ENCODE measurements at places on chromosomes 6 and 20.

GRCh38 chr6:125363039-125363823 lies 61.5 kb upstream of the HDDC2 start:
- no peak for DNase-seq

GRCh38 chr6:26576407-26576843 lies 20.3 kb upstream of the ABT1 start:
- no peak for DNase-seq

DNA sequence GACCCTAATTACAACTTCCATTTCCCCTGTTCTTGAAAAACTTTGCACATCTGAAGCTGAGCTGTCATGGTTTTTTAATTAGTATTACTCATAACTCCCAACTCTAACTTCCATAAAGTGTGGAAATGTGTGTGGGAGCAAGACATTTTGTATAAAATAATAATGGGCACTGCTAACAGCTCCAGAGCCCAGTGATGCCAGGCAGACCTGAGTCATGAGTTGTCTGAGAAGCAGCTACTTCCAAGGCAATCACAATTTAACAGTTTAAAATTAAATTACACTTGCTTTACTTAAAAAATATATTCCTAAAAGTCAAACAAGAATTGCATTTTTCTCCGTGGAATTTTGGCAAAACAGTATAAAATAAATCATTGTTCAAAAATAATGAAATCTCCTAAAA lies 6.4 kb downstream of the SLC2A12 start:
- DNase-seq: no peak

- no peak for DNase-seq
Measured at GRCh38 chr6:46715141-46715540, 20.0 kb downstream of the PLA2G7 start.

GRCh38 chr6:135810486-135810885 lies 41.0 kb upstream of the PDE7B start:
- DNase-seq: no peak

DNA sequence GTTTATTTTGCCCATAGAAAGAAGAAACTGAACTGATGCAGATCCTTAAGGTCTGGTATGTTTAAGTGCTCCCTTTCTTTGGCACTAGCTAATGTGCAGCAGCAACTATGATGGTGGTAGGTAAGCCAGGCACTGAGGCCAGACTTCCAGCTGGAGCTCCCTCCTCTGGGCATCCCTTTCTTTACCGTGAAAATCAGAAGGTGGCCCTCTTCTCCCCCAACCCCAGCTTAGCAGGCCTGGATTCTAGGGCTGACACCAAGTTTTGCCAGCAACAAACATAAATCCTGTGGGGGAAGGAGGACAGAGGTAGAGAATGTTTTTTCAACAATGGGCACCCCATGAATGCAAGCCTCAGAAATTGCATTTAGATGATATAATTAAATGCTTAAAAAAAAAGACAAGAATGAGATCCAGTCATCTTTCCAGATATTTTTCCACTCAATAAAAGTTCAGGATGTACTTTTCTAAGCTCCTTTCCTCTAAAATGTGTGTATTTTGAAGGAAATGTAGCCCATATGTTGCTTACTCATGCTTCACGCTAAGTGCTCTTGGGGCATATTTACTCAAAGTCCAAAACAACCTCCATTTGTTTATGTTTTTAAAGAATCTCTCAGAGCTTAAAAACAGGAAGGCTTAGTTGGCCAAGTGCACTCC lies 123.9 kb upstream of the NXT1 start:
- DNase-seq: no peak

DNA sequence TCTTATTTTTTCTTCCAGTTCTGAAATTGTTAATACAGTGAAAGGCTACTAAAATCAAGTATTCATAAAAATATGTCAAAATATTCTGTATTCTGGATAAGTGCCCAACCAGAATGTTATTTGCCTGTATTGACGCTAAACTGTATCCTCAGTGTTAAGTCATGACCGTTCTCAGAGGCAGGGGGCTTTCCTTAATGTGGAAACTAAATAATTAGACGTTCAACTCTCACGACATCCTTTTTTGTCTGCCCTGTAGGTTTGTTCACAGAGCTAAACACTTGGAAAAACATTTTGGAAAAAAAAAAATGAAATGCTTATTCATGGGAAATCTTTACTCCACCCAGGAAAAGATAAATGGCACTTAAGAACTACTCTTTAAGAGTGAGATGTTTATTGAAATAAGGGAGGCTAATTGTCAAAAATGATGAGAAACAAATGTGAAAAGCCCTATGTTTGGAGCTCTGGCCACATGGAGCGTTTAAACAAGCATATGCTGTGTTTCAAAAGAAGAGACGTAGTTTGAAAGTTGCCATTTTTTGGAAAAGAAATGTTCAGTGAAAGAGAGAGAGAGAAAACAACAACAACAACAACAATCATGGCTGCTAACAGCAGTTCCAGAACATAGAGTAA lies 453.1 kb upstream of the MARCKS start:
- DNase-seq: no peak

GRCh38 chr20:10721976-10722375 lies 48.2 kb upstream of the JAG1 start:
- no peak for DNase-seq

- DNase-seq: peak; percentile 56
Measured at GRCh38 chr6:75601304-75602245, at the start of gene SENP6. SENP6 (plus strand) TSS chr6:75601880; CDS start chr6:75602525, 645 bp downstream.

DNA sequence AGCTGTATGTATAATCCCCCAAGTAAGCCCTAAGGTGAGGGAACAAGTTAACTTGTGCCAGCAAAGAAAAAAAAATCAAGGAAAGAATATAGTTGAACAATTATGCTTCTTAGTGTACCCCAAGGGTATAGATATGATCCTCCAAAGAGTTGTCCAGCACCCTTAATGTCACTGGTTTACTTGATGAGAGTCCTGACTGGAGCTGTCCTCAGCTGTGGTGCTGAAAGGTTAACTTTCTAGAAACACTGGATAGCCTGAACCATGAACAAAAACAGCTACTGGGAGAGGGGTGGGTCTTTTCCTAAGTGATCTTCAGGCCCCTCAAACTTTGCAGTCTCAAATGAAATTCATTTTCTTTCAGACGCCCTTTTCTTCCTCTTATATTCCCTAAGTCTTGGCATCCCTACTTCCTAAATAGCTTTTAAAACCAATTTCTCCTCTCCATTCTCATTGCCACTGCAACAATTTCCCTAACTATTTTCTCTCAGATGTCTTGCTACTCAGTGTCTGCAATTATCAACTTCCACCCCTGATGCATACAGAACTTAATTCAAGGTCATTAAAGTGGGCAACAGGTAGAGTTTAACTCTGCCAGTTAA lies 83.5 kb upstream of the PROKR2 start:
- DNase-seq: no peak

GRCh38 chr6:35396991-35397390 lies 54.6 kb downstream of the PPARD start:
- no peak for DNase-seq

- DNase-seq: no peak
Measured at GRCh38 chr6:6609450-6609849, 20.9 kb downstream of the LY86 start.

- peak; percentile 17 for DNase-seq
Measured at GRCh38 chr6:17015551-17016381, 86.1 kb upstream of the STMND1 start.

DNA sequence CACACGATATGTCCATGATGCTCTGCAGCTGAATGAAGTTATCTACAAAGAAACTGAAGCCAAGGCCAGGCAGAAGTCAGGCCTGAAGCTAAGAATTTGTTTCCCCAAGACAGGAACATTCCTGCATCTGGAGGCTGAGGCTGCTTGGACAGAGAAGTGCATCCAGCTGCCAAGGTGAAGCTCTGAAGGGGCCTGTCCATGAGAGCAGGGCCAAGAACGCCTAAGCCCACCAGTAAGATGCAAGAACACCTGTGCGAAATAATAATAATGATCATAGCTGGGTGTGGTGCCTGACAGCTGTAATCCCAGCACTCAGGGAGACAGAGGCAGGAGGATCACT lies 37.7 kb upstream of the B4GALT5 start:
- DNase-seq: no peak

DNA sequence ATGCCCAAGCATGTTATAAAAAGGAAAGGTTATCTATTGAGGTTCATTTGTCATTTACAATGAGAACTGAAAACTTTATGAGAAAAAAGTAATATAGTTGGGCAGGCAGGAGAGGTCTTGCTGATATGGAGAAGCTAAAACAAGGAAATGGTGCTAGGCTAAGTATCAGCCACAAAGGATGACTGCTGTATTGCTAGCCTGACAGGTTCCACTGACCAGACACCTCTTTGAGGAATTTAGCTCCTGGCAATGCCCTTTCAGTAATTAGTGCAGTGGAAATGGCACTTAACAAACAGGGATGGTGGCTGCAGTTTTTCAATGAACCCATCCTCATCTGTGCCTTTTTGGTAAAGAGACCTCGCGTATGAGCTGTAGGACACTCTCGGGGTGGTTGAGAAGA lies 284.4 kb downstream of the ZFAND3 start:
- DNase-seq: no peak

- DNase-seq: no peak
Measured at GRCh38 chr6:168156742-168157265, 77.8 kb upstream of the FRMD1 start.

DNA sequence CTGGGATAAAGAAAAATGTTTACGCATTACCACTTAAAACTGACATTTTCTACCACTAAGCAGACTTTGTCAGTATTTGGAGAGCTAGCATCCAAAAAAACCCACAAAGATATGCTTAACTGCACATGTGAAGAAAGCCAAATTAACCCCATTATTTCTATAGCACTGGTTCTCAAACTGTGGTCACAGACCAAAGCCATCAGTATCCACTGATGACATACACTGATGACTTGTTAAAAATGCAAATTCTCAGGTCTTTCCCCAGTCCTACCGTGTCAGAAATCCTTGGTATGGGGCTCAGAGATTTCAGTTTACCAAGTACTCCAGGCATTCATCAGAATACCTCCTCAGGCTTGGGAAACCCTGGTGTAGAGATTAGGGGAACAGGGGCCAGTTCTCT lies 230.2 kb downstream of the PTPRK start:
- DNase-seq: no peak

DNA sequence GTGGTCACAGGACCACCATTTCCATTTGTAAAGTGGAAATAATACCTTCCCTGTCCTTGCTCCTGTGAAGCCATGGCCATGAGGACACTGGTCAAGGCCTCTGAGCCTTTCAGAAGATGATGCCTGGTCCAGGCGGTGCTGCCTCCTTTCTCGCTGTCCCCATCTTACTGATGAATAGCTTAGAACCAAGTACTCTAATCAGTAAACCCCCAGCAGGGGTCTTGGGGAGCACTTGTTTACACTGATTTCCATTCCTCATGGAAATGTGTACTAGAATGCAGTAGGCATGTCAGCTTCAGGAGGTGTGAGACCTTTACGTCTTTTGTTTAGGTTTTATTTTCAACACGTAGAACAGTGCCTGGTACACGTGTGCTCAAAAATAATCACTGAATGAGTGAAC lies 75.1 kb downstream of the DZANK1 start:
- DNase-seq: no peak

Measured in stimulated activated CD8-positive, alpha-beta memory T cell treated with anti-CD3 and anti-CD28 coated beads, Interleukin-2, amount 100 ng/mL, for 1 hour (primary cell).